ENCODE measurements at places on chromosomes 3 and 15.
A peak's percentile ranks its signal among the peaks of the same experiment; 100 is the strongest.

DNA sequence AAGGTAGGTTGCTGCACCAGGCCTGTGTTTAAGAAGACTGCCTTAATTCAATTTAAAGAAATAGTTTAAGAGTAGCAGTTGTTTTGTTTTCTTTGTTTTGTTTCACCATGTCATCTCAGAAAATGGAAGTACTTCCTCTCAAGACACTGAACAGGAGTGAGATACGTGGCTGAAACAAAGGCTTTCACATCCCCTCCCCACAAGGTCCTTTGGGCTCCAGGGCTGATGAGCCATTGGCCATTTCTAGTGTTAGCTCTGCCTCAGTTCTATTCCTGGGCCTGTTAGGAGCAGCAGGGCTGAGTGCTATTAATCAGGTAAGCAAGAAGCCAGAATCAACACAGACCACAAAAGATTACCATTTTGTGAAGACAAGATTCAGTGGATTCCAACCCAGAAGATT lies 132.8 kb downstream of the KCNAB1 start:
- no peak for DNase-seq

DNA sequence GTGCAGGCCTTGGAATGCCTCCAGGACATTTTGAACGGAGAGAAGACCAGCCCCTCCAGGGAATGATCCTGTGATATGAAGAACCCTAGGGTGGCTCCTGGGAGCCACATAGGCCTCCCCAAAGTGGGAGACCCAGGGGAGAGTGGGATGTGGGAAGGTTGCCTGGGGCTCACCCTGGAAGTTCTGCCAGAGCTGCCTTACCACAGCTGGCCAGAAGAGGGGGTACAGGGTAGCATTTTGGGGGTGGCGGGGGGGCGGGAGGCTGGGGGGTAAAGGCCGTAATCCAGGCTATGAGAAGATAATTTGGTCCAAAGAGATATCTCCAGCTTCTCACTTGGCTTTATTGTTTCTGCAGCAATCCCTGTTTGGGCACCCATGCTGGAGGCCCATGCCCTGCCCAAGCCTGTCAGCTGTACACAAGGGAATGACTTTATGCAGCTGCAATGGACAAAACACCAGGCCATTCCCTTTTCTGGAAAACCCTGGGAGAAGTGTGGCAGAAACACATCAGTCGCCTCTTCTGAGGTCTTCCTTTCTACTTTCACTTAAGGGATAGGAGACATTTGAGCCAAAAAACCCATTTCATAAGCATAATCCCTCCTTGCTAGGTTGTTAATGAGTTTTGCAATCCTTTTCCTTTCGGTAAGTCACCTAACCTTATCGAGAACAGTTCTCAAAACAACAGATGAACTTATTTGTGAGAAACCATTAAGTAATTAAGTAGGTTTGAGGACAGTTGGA lies 11.0 kb upstream of the MUSTN1 start:
- DNase-seq: no peak

GRCh38 chr3:27681249-27681748 lies 40.8 kb downstream of the EOMES start:
- DNase-seq: peak; percentile 78

DNA sequence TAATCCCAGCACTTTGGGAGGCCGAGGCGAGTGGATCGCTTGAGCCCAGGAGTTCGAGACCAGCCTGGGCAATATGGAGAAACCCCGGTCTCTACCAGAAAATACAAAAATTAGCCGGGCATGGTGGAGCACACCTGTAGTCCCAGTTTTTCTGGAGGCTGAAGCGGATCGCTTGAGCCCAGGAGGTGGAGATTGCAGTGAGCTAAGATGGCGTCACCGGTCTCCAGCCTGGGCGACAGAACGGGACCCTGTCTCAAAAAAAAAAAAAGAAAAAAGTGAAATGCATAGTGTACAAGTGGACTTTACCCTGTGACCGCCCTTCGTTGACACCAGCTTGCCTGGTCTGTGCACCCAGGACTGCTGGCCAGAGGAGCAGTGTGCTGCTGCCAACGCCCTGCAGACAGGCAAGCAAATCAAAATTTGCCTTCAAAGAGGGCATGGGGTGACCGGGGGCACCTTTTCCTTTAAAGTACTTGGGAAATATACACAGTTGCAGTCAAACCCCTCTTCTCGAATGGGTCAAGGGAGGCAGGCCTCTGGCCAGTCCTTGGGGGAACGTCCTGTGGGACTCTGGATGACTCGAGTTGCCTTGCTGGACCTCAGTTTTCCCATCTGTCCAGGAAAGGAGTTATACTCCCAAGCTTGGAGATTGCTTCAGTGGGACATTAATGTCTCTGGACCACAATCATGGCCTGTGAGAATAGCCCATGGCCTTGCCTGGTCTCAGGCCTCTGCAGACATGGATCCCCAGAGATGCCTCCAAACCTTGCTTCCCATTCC lies 1.0 kb downstream of the XYLB start:
- no peak for DNase-seq

GRCh38 chr3:21585216-21585740 lies 165.7 kb downstream of the ZNF385D start:
- no peak for DNase-seq

- DNase-seq: no peak
Measured at GRCh38 chr15:73928971-73929627, 2.8 kb downstream of the LOXL1 start.

DNA sequence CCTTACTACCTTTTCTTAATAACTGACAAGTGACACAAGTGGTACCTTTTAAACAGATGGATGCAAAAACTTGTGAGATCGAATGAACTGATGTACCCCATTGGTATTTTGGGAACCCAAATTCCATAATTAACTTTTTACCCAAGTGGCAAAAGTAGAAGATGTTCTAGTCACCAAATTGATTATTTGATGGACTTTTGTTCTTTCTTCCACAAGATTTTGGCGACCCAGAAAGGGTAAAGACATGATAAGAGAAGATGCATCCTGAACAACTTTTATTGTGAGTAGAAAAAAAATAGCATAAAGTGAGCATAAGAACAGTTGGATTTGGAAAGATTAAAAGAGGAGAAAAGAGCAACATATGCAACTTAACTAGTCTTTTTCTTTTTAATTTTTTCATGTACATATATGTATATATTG lies 159.5 kb downstream of the TIGIT start:
- no peak for DNase-seq

- DNase-seq: no peak
Measured at GRCh38 chr3:19596408-19596807, 337.6 kb downstream of the EFHB start.

DNA sequence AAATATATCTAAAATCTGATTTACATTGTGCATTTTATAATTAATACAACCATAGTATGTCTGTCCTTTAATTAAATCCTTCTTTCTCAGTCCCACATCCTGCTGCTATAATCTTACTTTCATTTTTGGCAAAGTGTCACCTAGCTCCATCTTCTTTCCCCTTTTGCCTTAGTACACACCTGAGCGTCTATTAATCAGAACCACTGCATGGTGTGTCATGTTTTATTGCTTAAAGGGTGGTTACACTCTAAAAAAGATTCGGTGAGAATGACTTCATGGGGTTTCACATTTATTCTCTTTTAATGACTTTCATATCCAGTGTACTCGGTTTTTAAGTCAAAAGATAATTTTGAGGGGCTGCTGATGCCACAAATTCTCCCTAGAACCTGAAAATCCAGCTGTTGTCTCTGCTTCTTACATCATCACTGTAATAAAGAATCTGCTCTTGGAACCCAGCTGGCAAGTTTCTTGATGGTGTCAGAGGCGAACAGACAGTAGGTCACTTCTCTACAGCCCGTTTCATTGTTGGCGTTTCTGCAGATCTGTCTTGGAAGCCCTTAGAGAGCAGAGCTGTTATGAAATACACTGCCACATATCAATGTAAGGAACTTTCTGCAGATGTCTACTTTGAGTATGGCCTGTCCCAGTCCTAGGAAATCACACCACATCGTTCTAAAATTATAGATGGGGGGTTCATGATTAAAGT lies 99.7 kb downstream of the TIGIT start:
- DNase-seq: no peak

DNA sequence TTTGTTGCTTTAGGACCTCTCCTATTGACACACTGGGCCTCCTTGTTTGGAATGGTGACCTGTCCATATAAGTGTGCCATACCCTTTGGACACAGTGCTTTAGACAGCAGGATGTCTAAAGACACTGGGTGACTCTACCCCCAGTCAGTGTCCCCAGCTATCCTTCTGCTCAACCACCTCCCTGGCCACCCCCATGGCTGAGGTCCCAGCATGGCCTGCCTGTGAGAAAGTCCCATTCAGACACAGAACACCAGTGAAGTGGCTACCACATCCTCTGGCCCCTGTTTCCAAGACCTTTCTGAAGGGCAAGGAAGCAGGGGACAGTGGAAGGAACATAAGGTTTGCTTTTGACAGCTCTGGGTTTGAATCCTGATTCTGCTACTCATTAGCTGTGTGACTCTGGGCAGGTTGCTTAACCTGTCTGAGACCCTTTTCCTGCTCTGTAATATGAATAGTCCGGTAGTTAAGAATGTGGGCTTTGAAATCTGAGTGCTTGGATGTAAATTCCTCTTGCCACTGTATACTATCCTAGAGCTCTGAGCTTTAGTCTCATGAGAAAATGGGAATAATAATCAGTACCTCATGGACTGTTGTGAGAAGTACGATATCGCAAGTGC lies 6.3 kb upstream of the AP3S2 start:
- no peak for DNase-seq

GRCh38 chr15:43913941-43914340 lies 87.1 kb downstream of the WDR76 start:
- DNase-seq: no peak

DNA sequence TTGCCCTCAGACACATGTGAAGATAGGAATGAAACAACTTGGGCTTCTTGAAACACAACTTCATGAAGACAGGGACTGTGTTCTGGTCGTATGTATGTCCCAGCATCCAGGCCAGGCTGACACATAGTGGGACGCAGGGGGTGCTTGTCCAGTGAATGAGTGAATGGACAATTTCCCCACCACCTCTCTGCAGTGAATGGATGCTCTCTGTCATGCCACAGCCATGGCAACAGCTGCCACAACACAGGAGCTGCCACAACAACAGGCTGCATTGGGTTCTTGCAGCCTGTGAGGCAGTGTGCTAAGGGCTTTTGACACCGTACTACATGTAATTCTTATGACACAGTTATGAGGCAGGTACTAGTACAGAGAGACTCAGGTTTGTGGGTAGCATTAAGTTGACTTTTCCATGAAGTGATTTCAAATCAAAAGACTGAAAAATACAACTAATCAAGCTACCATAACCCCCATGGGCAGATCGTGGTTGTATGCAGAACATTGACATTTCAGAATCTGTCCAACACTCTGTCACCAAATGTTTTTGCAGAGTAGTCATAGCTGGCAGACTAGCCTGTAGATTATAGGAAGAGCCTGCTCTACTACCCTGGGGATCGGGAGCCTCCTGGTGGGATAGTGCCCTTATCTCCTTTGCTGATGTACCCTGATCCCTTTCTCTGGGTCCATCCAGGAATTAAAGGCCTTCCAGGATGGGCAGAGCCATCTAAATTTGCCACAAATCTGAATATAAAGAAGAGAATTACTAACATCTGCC lies 40.8 kb downstream of the CLSTN2 start:
- no peak for DNase-seq

- DNase-seq: no peak
Measured at GRCh38 chr3:193832833-193833413, 239.9 kb downstream of the OPA1 start.

DNA sequence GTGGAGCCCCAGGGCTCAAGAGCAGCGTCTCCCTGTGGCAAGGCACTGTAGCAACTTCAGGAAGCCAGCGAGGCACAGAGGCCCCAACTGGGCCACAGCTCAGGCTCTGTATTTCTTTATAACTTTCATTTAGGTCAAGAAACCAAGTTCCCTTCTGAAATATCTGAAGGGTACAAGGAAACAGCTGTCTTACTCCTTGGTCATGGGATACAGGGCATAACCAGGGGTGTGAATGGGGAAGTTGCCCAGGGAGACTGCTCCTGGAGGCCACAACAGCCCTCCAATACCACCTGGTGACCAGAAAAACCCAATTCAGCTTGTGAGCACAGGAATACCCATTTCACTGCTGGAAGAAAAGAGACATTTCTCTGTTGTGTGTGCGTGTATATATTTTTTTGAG lies 13.3 kb upstream of the SPTBN5 start:
- peak; percentile 64 for DNase-seq

GRCh38 chr15:34732430-34732829 lies 22.4 kb downstream of the GJD2 start:
- no peak for DNase-seq

DNA sequence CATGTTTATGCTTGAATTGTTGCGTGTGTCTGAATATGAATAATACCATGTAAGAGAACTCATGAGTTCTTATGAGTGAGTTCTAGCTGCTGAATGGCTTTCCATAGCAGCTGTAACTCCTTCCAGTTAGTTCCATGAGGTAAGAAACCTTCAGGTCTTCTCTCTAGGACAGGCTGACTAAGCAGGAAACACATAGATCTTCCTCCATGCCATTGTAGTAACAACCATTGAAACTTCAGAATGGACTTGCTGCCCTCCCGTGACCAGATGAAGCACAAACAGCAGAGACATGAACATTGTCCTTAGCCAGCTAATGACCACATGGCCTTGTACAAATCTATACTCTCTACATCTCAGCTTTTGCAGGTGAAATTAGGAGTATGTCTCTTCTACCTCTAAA lies 200.0 kb downstream of the ZNF385D start:
- no peak for DNase-seq

GRCh38 chr3:117566926-117567325 lies 857.3 kb downstream of the TUSC7 start:
- no peak for DNase-seq

GRCh38 chr3:195147649-195148080 lies 123.3 kb downstream of the XXYLT1 start:
- no peak for DNase-seq

DNA sequence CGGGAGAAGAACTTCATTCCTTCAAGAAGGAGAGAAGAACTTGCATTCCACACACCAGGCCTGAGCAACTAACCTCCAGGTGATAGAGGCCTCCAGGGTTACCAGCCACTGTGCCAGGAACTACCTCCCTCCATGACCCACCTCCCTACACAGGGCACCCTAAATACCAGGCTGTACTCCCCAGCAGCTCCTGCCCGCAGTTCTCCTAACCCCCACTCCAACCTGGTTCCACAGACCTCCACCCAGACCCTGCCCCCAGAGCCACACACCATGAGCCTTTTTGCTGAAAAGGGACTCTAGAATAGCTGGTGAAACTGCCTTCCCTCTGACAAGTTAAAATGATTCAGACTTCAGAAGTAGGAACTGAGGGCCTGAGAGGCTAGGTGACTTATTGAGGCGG lies 8.2 kb downstream of the IGDCC3 start:
- DNase-seq: no peak

DNA sequence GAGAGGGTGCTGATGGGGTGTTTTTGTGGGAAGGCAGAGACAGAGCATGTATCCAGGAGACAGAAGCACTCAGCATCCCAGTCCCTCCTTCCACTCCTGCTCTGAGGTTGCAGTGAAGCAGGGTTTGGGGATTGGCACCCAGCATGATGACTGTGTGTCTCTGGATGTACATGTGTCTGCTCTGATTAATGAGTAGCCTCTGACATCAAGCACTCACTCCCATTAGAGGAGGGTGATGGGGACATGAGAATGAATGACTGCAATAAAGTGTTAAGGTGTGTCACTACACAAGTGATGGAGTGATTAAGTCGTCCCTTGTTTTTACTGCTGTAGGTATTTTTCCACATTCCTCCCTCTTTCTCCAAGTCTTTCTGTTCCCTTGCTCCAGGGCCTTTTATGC lies 9.6 kb upstream of the MYZAP start:
- no peak for DNase-seq

GRCh38 chr3:117063930-117064329 lies 354.4 kb downstream of the TUSC7 start:
- no peak for DNase-seq

GRCh38 chr15:36363335-36363734 lies 216.1 kb upstream of the CDIN1 start:
- DNase-seq: no peak

Data from bone marrow (tissue), 2 donors.